D721Med (cell line): ENCODE measurements at places on chromosomes 6 and 20.

- no peak for DNase-seq
Observed at GRCh38 chr6:109791301-109791700, 100.2 kb downstream of the FIG4 start.

- DNase-seq, result no peak
Observed at GRCh38 chr6:46526607-46527006, 35.4 kb upstream of the RCAN2 start.

GRCh38 chr20:60883496-60883895, 368.6 kb upstream of the CDH4 start:
- no peak for DNase-seq

- DNase-seq, result no peak
Observed at GRCh38 chr6:135116571-135116970, 61.9 kb upstream of the HBS1L start.

DNA sequence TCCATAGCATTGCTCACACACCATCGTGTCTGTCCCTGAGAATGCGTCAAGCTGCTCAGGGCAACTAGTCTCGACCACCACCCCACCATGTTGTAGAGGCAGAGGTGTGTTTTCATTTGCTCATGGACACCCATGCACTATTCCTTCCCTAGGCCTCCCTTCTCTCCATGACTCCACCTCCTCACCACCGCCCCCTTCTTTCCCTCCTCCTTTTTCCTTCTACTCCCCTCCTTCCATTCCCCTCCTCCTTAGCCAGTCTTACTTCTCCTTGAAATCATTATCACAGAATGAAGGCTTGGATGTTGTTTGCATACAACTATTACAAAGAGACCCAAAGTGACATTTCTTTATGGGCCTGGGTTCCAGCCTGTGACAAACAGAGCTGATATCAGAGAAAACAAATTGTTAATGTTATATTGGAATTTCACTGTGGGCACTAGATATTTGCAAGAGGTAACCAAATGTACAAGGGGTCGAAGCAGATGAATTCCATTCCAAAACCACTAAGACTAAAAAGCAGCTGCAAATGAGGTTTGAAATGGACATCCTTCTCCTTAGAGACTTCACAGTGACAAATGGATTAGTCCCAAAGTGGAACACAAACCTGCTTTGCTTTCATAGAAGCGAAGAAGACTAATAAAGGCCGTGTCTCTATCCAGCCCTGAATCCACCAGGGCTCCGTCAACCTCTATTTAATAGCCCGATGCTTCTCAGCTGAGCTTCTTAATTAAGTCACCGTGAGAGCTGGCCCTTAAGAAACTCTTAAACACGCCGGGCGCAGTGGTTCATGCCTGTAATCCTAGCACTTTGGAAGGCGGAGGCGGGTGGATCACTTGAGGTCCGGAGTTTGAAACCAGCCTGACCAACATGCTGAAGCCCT, 275.8 kb upstream of the SULF2 start:
- no peak for DNase-seq

DNA sequence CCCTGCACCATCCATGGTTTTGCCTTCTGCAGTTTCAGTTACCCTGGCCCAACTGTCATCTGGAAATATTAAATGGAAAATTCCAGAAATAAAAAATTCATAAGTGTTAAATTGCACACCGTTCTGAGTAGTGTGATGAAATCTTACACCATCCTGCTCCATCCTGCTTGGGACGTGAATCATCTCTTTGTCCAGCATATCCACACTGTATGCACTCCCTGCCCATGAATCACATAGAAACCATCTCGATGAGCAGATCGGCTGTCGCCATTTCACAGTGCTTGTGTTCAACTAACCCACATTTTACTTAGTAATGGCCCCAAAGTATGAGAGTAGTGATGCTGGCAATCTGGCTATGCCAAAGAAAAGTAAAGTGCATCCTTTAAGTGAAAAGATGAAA, 105.9 kb upstream of the ID4 start:
- DNase-seq, result no peak
